ENCODE measurements at places on chromosomes 1 and 21. TPM values are rescaled to one million over a fixed set of nuclear protein-coding genes. Genes with fewer than 3 reads are reported as not detected.

KRTAP12-2 gene
- not detected for total RNA-seq

DNA sequence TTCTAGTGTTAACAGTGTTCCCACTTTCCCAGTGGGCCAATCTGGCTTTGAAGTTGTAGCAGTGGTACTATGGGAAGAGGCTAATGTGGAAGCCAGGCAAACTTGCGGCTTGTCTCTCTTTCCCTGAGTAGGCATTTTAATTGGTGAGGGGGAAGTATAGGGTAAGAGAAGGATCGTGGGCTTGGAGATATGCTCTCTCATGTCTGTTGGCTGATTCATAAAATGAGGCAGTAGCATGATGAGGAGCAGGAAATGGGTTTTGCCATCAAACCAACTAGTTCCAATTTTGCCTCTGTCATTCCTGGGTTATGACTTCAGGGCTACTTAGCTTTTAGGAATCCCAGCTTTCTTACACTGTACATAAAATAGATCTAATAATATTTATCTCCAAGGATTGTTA, 12.1 kb downstream of the C8A start:
- no peak overlapping the region for H3K4me3 ChIP-seq
- no peaks in the 10 kb centered on the region for H3K36me3 ChIP-seq
- H3K27me3 ChIP-seq: no peaks in the 10 kb centered on the region
- DNase-seq: no peak

DNA sequence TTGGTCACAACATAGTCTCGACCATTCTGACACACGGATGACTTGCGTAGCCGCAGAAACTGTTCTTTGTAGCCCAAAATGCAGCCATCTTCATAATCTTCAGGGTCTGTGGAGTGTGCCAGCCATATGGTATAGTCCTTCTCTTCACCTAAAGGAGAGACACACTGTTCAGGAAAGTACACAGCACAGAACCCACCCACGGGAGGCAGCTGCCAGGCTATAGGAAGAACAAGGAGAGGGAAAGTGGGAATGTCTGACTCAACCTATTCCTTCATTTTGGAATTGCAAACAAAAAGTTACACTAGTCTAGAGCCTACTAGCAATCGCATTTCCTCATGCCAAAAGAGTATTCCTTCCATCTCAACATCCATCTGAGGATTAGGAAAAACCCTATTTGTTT, 16.2 kb upstream of the MYBPHL start:
- no peak for DNase-seq
- H3K4me3 ChIP-seq: no peak overlapping the region
- no peaks in the 10 kb centered on the region for H3K4me1 ChIP-seq
- H3K27me3 ChIP-seq: no peaks in the 10 kb centered on the region

GRCh38 chr1:56304975-56305374, 274.4 kb downstream of the PLPP3 start:
- H3K4me3 ChIP-seq: no peak overlapping the region
- H3K27me3 ChIP-seq: no peaks in the 10 kb centered on the region
- DNase-seq: no peak
- H3K4me1 ChIP-seq: peaks cover 14% of the 10 kb centered on the region

DNA sequence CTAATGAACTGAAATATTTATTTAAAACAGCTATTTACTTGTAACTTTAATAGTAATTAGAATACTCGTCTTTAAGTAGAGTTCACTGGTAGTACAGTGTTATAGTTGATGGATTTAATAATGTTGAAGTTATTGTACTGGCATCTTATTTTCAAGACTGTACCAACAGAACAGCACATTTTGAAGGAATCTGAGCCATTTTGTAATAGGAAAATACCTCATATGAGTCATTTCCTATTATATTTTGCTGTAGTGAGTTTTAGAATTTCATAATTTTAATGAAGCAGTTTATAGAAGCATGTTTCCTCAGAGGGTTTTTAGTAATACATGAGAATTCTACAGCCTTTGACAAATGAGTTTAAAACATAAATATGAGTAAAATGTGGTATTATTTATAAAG, 258.3 kb downstream of the OLFM3 start:
- no peak overlapping the region for H3K4me3 ChIP-seq
- H3K27me3 ChIP-seq: no peaks in the 10 kb centered on the region
- no peak for DNase-seq
- H3K4me1 ChIP-seq: no peaks in the 10 kb centered on the region
- no peak overlapping the region for H3K27ac ChIP-seq

GRCh38 chr1:227726924-227727599, 8.0 kb downstream of the JMJD4 start:
- no peak overlapping the region for H3K4me3 ChIP-seq
- H3K27me3 ChIP-seq: no peaks in the 10 kb centered on the region
- DNase-seq: no peak
- H3K36me3 ChIP-seq: peaks cover 15% of the 10 kb centered on the region
- peaks cover 4% of the 10 kb centered on the region for H3K4me1 ChIP-seq
- no peak overlapping the region for H3K27ac ChIP-seq

DNA sequence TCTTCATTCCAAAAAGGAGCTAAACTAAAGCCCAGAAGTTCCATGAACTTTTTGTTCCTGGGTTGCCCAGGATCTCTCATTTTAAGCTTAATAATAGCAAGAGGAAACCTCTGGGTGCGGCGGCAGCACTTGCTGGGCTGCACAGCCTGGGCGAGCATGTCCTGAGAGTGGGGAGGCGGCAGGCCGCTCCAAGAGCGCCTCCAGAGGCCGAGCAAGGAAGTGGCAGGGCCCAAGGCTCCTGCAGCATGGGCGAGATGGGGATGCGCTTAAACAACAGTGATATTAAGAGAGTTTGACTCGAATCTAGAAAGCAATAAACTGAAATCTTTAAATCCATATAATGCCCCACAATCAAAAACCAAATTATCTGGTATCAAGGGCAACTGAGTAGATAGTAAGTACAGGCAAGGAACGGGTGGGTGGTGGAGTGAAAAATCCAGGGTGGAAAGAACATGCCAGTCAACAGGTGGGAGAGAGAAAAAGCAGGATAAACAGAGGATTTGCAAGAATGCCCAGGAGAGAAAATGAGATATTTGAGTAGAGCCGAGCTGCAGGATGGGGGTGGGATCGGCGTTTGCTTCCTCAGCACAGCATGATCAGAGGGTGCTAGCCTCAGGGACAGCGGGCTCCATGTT, 14.1 kb upstream of the TNR start:
- DNase-seq: no peak
- H3K36me3 ChIP-seq: no peaks in the 10 kb centered on the region
- no peak overlapping the region for H3K4me3 ChIP-seq
- no peaks in the 10 kb centered on the region for H3K4me1 ChIP-seq
- H3K27me3 ChIP-seq: 0 out of 2 replicates have a peak, but pooled peaks cover 9% of the 10 kb centered on the region
- H3K27ac ChIP-seq: no peak overlapping the region

- H3K4me1 ChIP-seq: peaks cover 71% of the 10 kb centered on the region
- H3K36me3 ChIP-seq: peaks cover 33% of the 10 kb centered on the region
- peak overlapping the region; percentile 81 for H3K4me3 ChIP-seq
- peak overlapping the region; percentile 81 for H3K27ac ChIP-seq
- H3K27me3 ChIP-seq: no peaks in the 10 kb centered on the region
These were observed 801 bp upstream of the DDAH1 start for GRCh38 chr1:85465786-85466134.

GRCh38 chr1:236800002-236800620, 5.0 kb downstream of the MTR start:
- DNase-seq: no peak
- H3K27me3 ChIP-seq: no peaks in the 10 kb centered on the region
- no peaks in the 10 kb centered on the region for H3K4me1 ChIP-seq

DNA sequence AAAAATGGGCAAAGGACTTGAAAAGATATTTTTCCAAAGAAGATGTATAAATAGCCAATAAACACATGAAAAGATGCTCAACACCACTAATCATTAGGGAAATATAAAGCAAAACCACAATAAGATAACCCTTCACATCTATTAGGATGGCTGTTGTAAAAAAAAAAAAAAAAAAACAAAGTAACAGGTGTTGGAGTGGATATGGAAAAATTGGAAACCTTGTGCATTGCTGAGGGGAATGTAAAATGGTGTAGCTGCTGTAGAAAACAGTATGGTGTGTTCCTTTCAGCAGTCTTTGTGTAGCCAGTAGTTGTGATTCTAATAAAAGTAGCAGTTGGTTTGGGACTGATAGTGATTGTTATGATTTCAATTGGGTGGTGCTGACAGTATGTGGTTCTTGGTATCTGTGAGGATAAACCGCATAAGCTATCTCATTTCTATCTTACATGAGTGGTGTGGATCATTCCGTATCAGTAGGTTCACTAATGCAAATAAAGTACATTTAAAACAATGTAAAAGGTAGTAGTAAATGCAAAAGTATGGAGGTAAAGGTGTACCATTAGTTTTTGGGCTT, 19.9 kb downstream of the MAN1A2 start:
- no peaks in the 10 kb centered on the region for H3K27me3 ChIP-seq
- DNase-seq: no peak
- no peaks in the 10 kb centered on the region for H3K4me1 ChIP-seq
- H3K4me3 ChIP-seq: no peak overlapping the region
- no peaks in the 10 kb centered on the region for H3K36me3 ChIP-seq
- no peak overlapping the region for H3K27ac ChIP-seq

CNKSR1 gene
- not detected for total RNA-seq

WLS gene
- 18.6 TPM for total RNA-seq

DNA sequence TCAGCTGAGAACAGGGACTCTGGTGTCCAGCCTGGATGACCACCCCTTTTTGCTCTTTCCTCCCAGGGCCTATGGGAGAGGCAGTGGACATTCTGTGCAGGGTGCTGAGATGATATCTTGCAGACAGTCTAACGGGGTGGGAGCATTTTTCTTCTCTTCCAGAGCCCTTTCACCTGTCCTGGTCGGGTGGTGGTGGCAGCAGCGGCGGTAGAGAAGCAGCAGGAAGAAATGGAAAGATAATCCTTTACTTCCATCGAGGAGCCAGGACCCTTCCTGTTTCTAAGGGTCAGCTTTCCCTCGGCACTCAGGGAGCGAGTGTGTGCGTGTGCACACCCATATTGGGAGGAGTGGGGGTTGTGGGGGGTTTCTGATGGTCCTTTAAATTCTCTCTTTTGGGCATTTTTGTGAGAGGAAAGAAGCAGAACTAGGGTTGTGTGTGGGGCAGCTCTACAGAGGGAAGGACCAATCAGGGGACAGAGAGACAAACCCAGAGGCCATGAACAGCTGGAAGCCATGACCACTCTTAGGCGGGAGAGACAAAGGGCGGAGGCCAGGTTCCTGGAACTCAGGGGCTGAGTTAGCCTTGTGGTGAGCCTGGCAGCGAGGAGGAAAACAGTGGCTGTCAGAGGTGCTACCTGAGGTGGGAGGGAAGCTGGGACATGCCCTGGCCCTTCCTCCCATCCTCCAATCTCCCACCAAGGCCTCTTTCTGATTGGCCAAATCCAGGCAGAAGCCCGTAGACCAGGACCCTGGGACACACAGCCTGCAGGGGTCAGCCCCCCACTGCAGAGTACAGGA, 31.2 kb upstream of the CSF3R start:
- no peaks in the 10 kb centered on the region for H3K36me3 ChIP-seq
- H3K4me3 ChIP-seq: no peak overlapping the region
- no peak overlapping the region for H3K27ac ChIP-seq
- no peak for DNase-seq
- no peaks in the 10 kb centered on the region for H3K4me1 ChIP-seq
- H3K27me3 ChIP-seq: peaks cover 5% of the 10 kb centered on the region

DNA sequence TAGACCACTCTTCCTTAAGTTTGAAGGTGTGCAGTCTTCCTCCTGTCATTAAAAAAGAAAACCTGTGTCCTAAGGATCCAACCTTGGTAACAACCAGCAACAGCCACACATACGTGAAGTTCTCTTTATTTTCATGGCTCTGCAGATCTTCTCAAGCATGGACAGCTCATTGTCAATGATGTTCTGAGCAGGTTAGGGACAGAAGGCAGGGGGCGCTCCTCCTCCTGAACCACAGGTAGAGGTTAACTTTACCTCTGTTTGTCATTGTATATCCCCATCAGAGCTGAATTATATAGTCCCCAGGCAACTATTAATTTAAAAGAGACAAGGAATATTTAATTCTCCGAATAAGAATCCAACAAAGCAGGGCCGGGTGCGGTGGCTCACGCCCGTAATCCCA, 52.5 kb upstream of the CR2 start:
- no peak overlapping the region for H3K27ac ChIP-seq
- H3K4me3 ChIP-seq: no peak overlapping the region
- H3K36me3 ChIP-seq: no peaks in the 10 kb centered on the region
- peaks cover 4% of the 10 kb centered on the region for H3K27me3 ChIP-seq
- no peak for DNase-seq
- H3K4me1 ChIP-seq: 0 out of 2 replicates have a peak, but pooled peaks cover 7% of the 10 kb centered on the region

GRCh38 chr1:48221122-48221521, 1.4 kb upstream of the SLC5A9 start:
- no peaks in the 10 kb centered on the region for H3K36me3 ChIP-seq
- 0 out of 2 replicates have a peak, but pooled peaks cover 4% of the 10 kb centered on the region for H3K27me3 ChIP-seq
- no peaks in the 10 kb centered on the region for H3K4me1 ChIP-seq

GRCh38 chr1:111628153-111628552, 8.6 kb downstream of the RAP1A start:
- no peak for DNase-seq
- no peak overlapping the region for H3K4me3 ChIP-seq
- H3K27me3 ChIP-seq: no peaks in the 10 kb centered on the region
- peaks cover 9% of the 10 kb centered on the region for H3K4me1 ChIP-seq

KPRP gene
- total RNA-seq: not detected

RORC gene
- not detected for total RNA-seq

DNA sequence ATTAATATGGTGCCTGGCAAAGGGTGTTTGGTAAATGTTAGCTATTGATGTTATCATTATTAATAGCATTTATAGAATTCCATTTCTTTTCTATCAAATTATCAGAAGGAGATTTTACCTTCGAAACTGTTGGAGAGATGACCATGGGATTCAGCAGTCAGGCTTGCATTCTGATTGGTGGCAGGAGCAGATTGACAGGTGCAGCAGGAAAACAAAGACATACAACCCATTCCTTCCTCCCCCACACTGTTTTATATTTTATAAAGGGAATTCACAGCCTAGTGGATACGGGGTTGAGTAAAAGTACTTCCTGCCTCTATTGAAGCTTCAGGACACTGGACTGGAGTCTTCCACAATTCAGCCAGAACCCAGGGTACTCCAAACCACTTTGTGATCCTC, 55.1 kb upstream of the SYT14 start:
- peaks cover 48% of the 10 kb centered on the region for H3K4me1 ChIP-seq
- H3K36me3 ChIP-seq: no peaks in the 10 kb centered on the region
- no peaks in the 10 kb centered on the region for H3K27me3 ChIP-seq
- no peak for DNase-seq

DNA sequence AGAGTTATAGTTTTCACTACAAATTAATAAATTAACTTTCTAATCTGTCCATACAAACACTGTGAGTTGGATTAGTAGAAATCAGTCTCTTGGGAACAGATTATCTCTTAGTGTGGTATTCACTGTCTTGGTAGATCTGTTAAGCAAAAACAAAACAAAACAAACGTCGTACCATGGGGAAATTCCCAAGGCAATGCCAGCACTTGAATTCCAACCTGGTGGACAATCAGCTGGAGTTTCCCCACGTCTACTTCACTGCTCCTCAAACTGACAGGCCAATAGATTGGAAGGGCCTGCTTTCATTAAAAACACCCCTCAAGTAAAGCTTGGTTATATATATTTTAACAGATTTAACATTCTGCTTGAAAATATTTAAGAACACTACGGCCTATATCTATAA, 31.9 kb downstream of the GDAP2 start:
- peaks cover 54% of the 10 kb centered on the region for H3K36me3 ChIP-seq
- peaks cover 3% of the 10 kb centered on the region for H3K4me1 ChIP-seq
- H3K27me3 ChIP-seq: no peaks in the 10 kb centered on the region
- peak; percentile 16 for DNase-seq

GRCh38 chr1:88979054-88979748, 13.2 kb downstream of the KYAT3 start:
- H3K27me3 ChIP-seq: no peaks in the 10 kb centered on the region
- H3K36me3 ChIP-seq: peaks cover 35% of the 10 kb centered on the region
- H3K4me1 ChIP-seq: peaks cover 19% of the 10 kb centered on the region
- DNase-seq: no peak
- H3K4me3 ChIP-seq: no peak overlapping the region

Data from SJSA1 (cell line).